ENCODE measurements at places on chromosomes 3 and 15. TPM values are rescaled to one million over a fixed set of nuclear protein-coding genes. Genes with fewer than 3 reads are reported as not detected.

GRCh38 chr15:93228546-93228945 lies 139.5 kb upstream of the RGMA start:
- H3K27ac ChIP-seq: no peak overlapping the region
- DNase-seq: no peak
- H3K27me3 ChIP-seq: no peaks in the 10 kb centered on the region
- H3K4me3 ChIP-seq: no peak overlapping the region
- no peaks in the 10 kb centered on the region for H3K4me1 ChIP-seq

DNA sequence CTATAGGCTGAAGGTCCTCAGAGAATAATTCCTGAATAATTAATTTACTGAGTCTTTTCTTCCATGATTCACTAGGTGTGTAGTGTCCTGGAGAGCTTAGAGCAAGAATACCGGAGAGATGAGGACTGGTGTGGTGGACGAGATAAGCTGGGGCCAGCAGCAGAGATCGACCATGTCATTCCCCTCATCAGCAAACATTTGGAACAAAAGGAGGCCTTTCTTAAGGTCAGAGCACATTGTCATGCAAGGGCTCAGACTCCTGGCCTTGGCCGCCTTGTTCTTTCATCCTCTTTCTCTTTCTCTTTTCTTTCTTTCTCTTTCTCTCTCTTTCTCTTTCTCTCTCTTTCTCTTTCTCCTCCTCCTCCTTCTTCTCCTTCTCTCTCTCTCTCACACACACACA lies 291.4 kb upstream of the UMPS start:
- no peaks in the 10 kb centered on the region for H3K27me3 ChIP-seq
- no peaks in the 10 kb centered on the region for H3K36me3 ChIP-seq
- no peak for DNase-seq
- no peak overlapping the region for H3K27ac ChIP-seq
- H3K4me1 ChIP-seq: no peaks in the 10 kb centered on the region
- no peak overlapping the region for H3K4me3 ChIP-seq

GRCh38 chr15:44813231-44813630 lies 76.9 kb downstream of the TRIM69 start:
- DNase-seq: no peak
- H3K27ac ChIP-seq: no peak overlapping the region
- no peaks in the 10 kb centered on the region for H3K4me1 ChIP-seq
- no peaks in the 10 kb centered on the region for H3K36me3 ChIP-seq
- H3K4me3 ChIP-seq: no peak overlapping the region

DNA sequence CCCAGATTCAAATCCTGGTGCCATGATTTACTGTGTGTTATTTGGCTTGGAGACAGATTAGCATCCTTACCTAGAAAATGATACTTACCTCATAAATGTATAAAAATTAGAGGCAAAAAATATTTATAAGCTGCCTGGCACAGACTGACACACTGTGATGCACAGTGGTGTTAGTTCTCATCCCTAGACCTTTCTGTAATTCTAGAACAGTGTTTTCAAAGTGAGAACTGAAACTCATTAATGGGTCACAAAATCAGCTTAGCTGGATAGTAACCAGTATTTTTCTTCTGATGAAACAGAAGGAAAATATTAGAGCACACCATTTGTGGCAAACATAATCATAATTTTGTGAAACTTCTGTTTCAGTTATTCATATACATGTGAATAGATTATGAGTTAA lies 17.9 kb upstream of the MTHFS start:
- H3K4me1 ChIP-seq: no peaks in the 10 kb centered on the region
- H3K27ac ChIP-seq: no peak overlapping the region
- no peaks in the 10 kb centered on the region for H3K27me3 ChIP-seq
- DNase-seq: no peak
- H3K36me3 ChIP-seq: peaks cover 8% of the 10 kb centered on the region

The COPS2 gene
- 101 TPM for total RNA-seq

DNA sequence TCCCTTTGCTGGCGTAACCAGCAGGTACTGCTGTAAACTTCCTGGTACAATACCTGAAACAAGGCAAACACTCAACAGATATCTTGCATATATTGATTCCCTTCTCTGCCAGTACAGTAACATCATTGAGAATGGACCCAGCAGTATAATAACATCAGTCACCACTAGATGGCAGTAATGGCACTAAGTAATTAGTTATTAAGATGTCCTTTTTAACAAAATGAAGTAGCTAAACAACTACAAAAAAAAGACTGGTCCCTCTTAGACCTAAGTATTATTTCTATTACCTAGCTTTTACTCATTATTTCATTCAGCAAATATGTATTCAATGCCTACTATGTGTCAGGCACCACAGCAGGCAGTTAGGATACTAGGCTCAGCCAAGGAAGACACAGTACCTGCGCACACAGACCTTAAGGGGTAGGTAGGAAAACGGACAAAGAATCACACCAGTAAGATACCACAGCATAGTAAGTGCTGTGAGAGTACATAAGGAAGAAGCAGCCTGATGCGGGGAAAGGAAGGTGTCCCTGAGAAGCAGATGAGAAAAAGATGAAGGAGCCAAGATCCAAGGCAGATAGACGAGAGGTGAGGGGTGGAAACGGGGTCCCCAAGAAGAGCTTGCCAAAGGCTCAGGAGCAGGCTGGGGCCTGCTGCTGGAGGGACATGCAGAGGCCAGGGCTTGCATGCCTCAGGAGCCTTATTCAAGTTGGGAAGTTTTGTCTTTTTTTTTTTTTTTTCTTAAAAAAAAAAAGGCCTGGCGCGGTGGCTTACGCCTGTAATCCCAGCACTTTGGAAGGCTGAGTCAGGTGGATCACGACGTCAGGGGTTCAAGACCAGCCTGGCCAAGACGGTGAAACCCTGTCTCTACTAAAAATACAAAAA lies 102.7 kb upstream of the CHD2 start:
- H3K4me3 ChIP-seq: no peak overlapping the region
- H3K27me3 ChIP-seq: no peaks in the 10 kb centered on the region
- H3K36me3 ChIP-seq: no peaks in the 10 kb centered on the region

- H3K27me3 ChIP-seq: no peaks in the 10 kb centered on the region
- peaks cover 15% of the 10 kb centered on the region for H3K4me1 ChIP-seq
- DNase-seq: no peak
- no peak overlapping the region for H3K27ac ChIP-seq
- H3K36me3 ChIP-seq: no peaks in the 10 kb centered on the region
- no peak overlapping the region for H3K4me3 ChIP-seq
Observed at GRCh38 chr15:49813625-49814024, 192.8 kb downstream of the DTWD1 start.
